ENCODE measurements at places on chromosomes 6 and 20. TPM values are rescaled to one million over a fixed set of nuclear protein-coding genes. Genes with fewer than 3 reads are reported as not detected.

DNA sequence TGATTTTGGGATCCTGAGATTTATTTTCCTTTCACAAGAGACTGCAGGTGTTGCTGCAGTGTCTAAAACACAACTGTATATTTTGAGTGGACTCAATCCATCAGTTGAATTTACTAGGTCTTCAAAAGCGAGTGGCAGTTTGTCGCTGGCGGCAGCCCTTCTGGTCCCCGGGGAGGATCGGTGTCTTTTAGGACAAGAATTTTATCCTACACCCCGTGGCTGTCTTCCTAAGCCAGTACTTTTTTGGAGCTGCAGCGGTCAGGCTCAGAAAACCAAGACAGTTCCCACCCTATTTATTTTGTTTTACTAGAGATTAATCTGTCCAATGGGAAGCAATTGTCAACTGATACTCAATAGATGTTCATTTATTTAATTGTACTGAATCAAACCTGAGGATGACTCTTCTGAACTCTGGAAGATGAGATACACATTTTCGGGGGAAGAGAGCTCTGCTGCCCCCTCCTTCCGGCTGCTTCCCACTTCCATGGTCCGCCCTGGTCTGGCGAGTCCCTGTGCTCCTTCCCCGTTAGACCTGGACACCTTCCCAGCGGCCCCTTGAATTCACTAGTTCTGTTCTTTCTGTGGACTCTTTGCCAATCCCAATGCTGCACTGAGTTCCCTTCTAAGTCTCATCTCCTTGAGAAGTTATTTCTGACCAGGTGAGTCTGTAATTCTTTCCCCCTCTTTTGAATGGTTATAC, 90.6 kb downstream of the ERMARD start:
- no peak for DNase-seq

- no peak for DNase-seq
Measured at GRCh38 chr20:57291694-57292093, 25.3 kb upstream of the BMP7 start.

PPIL6 gene
- total RNA-seq: 2.5 TPM

DNA sequence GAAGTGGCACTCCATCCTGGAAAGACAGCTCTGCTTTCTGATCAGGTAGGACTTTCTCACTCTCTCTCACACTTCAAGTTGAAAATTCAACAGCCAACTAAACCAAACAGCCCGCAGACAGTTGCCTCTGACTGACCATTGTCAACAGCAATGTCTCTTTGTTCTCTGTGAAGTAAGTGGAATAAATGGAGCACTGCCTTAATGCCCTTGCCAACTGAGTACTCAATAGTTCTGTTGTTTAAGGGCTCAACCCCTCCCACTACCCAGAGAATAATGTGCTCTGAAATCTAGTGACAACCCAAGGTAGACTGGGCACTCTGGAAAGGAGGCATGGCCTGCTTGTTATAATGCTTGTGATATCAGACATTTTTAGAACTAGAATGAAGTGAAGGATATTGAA, 16.8 kb upstream of the BCLAF1 start:
- no peak for DNase-seq

DNA sequence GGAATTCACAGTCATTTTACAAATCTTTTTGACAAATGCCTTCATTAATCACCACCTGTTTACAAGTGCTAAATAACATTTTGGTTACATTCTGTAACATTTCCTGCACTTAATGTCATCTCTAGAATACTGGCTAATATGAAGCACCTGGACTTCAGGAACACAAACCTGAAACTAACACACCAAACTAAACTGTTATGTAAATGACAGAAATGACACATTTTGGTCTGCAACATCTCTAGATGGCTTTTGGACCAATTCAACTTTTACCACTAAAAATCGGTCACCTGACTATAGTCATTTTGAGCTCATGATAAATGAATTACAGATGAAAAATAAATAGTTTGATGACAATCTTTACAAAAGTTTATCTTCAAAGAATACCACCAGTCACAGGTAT, 80.6 kb downstream of the ATG5 start:
- DNase-seq: no peak

TRIM31 gene
- not detected for total RNA-seq

GRCh38 chr20:36548006-36548315, 6.6 kb downstream of the MYL9 start:
- DNase-seq: peak; percentile 40

- no peak for DNase-seq
Measured at GRCh38 chr20:24838546-24839535, 110.2 kb upstream of the CST7 start.

DNA sequence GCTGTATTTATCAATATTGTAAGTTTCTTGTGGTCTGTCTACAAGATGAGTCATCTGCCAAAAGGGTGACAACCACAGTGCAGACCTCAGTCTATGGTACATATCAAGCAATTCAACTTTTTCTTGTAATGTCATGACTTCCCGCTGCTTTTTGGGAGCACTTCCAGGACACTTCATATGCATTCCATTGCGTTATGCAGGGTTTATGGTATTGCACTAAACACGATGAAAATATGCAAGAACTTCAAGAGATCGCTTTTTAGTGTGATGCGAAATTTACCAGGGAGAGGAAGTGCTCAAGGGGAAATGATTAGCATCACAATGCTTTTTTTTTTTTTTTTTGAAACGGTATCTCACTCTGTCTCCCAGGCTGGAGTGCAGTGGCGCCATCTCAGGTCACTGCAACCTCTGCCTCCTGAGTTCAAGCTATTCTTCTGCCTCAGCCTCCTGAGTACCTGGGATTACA, 166.5 kb downstream of the TFAP2A start:
- DNase-seq: no peak

HTR1E gene
- total RNA-seq: not detected

HCK gene
- 4.4 TPM for total RNA-seq

DNA sequence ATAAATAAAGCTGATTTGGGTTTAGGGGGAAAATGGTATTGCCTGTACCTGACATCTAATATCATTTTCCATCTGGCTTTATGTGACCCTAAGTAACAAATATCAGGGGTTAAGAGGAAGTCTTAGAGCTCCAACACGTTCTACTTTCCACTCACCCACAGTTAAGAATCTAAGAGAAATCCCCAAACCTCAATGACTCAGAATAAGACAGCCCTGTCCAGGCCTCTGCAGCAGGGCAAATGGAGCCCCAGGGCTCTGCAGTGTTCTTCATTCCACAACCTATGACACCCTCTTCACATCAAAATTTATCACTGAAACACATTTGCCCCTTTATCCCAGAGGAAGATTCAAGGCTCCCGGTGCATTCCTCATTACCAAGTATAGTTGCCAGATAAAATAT, 20.3 kb upstream of the TENT5A start:
- DNase-seq: no peak

DNA sequence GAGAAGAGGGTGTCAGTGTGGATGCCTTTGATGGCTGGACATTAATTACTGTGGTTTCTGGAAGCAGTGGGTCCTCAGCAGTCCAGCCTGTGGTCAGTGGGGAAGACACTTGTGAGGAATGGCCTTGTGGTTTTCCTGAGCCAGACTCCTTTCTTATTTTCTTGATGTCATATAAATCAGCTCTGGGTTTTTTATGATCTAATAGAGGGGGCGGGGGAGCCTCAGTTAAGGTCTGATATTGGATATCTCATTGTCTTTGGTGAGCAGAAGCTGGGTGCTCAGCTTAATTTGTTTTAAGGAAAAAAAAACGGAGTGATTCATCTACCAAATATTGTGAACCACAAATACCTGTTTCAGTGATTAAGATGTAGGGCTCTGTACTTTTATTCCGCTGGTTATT, 62.1 kb downstream of the OTOR start:
- DNase-seq: no peak

DNA sequence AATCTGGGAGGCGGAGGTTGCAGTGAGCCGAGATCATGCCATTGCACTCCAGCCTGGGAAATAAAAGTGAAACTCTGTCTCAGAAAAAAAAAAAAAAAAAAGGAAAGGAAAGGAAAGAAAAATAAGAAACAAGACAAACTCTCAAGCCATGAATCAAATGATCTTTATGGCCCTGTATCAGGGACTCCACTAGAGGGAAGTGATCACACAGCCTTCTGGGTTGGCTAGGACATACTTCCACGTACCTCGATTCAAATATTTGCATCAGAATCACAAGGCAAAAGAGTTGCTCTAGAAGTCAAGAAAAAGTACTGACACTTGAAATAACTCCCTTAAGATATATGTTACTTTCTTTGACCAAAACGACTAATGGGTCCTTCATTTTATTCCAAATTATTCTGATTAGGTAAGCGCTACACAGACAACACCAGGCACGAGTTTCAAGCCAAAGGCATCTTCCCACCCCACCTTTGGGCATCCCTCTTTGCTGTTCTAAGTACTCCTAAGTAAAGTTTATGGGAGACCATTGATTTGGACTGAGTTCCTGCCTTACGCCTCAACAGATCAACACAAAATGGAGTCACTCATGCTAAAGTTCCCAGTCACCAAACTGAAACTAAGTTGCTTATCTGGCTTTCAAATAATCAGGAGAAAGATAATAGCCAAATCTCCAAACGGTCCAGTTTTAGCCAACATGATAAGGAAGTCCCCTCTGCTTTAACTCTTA, 77.5 kb upstream of the NT5E start:
- DNase-seq: no peak

- no peak for DNase-seq
Measured at GRCh38 chr6:142697922-142698321, 247.1 kb downstream of the HIVEP2 start.

RSPH9 gene
- total RNA-seq: 0.15 TPM

DNA sequence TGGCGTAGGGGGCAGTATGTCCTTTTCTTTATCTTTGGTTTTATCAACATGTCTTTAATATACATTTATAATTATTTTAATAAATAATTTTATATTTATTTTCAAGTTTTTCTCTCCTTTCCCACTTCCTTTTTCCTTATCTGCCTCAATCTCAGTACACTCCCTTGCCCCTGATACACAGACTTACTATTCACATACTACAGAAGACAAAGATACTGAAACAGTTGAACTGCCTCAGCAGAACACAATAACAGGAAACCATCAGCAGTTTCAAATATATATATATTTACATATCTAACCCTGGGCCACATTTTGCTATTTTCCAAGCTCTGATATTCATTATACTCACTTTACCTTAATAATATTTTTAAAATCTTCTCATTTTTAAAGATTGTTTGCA, 19.8 kb downstream of the IBTK start:
- no peak for DNase-seq

DNA sequence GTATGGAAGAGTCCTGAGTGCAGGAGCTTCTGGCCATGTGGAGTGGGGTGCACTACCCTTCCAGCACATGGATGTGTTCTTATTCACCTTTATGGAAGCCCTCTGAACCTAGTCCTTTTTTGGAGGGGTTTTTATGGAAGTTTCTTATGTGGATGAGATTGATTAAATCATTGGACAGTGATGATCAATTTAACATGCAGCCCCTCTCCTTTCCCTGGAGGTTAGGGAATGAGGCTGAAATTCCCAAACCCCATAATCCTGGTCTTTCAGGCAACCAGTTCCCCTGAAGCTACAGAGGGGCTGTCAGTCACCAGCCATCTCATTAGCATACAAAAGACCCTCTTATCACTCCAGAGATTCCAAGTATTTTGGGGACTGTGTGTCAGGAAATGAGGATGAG, 183.9 kb upstream of the MAP3K7 start:
- DNase-seq: no peak
